ENCODE measurements at places on chromosomes 12 and 14. TPM values are rescaled to one million over a fixed set of nuclear protein-coding genes. Genes with fewer than 3 reads are reported as not detected.
A peak's percentile ranks its signal among the peaks of the same experiment; 100 is the strongest.

TCHP gene
- 14.6 TPM for polyA plus RNA-seq

SERPINA9 gene
- polyA plus RNA-seq: not detected

LYZ gene
- 122 TPM for polyA plus RNA-seq

DNA sequence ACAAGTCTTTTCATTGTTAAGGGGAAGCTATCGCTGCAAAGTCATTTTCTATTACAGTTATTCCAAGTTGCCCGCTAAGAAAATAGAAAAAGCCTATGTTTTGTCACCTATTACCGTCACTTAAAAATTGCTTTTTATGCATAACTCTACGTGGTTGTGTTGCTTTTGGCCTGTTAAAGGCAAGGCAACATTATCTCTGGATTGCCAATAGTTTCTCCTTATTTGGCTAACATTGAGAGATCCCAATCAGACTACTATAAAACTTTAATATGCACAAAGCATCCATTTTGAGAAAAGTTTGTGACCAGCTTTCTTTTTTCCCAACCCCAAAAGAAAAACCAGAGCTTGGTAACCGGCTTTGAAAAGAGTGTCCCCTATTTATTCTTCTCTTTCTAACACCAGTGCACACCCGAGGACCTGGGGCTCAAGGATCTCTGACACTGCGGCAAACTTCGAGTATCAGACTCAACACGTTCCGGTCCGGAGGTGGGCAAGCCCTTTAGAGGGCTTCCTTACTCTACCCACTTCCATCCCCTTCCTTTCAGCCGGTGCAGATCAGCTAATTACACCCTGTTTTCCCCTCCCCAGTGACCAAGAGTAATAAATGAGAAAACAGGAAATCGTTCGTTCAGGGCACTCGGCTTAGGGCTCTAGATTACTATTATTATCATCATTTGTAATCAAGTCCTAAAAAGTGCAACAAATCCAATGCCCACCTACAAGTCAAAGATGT, 1.2 kb downstream of the PPP1R12A start:
- no peaks in the 10 kb centered on the region for H3K27me3 ChIP-seq
- H3K4me3 ChIP-seq: peak overlapping the region; percentile 46
- peak overlapping the region; percentile 96 for H3K27ac ChIP-seq
- no peak for DNase-seq
- H3K36me3 ChIP-seq: no peaks in the 10 kb centered on the region

DNA sequence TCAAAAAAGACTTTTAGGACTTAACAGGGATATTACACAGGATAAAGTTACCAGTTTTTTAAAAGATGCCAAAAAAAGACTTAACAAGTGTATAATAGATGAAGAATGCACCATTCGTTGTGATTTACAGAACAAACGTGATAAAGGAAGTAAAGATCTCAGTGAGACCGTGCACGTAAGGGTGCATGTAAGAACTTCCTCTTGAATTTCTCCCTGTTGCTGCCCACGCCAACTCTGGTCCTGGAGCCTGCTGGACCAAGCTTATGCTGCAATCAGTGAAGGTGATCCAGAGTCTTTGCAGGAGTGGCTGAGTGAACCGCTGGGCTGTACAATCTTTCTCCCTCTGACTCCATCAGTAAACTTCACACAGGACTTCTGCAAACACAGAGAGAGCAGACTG, 593.7 kb downstream of the TMEM121 start:
- no peak overlapping the region for H3K4me3 ChIP-seq
- H3K36me3 ChIP-seq: no peaks in the 10 kb centered on the region
- H3K4me1 ChIP-seq: no peaks in the 10 kb centered on the region
- no peak for DNase-seq
- H3K27ac ChIP-seq: no peak overlapping the region

GRCh38 chr12:78315028-78315427, 484.3 kb downstream of the NAV3 start:
- no peaks in the 10 kb centered on the region for H3K36me3 ChIP-seq
- H3K4me3 ChIP-seq: no peak overlapping the region
- no peak for DNase-seq
- H3K27me3 ChIP-seq: no peaks in the 10 kb centered on the region
- H3K4me1 ChIP-seq: no peaks in the 10 kb centered on the region

DNA sequence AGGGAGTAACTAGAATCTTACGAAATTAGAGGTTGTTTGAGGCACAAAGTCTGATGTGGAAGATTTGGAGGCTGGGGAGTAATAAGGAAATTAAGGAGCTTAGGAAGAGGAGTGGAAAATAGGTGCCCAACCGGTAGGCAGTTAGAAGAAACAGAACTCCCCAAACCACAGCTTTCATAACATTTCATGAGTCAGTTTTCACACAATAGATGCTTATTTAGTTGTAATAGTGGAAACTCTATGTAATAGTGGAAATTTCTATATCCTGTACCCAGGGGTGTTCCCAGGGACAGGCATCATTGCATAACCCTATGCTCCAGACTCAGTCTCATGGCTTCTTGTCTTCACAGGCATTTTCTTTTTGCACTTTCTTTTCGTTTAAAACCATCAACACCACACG, 8.3 kb downstream of the C3AR1 start:
- no peak overlapping the region for H3K4me3 ChIP-seq
- H3K36me3 ChIP-seq: peaks cover 7% of the 10 kb centered on the region
- H3K27me3 ChIP-seq: no peaks in the 10 kb centered on the region
- H3K27ac ChIP-seq: no peak overlapping the region

DNA sequence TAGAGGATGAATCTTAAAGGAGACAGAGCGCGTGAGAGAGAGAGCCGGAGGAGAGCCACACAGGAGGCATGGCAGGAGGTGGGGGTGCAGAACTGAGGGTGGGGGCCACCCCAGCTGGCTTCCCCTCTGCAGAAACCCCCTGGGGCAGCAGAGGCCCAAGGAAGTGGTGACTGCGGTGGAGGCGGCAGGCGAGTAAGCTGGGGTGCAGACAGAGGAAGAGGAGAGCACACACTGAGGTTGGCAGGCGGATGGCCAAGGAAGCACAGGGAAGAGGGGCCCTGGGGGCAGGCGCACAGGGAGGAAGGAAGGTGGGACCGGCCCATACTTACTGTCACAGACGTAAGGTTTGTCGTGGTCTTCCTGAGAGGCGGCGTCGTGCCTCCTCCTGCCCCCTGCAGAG, 179.8 kb downstream of the DPF3 start:
- no peaks in the 10 kb centered on the region for H3K36me3 ChIP-seq
- no peaks in the 10 kb centered on the region for H3K4me1 ChIP-seq
- no peak overlapping the region for H3K4me3 ChIP-seq
- H3K27ac ChIP-seq: no peak overlapping the region
- no peaks in the 10 kb centered on the region for H3K27me3 ChIP-seq

DNA sequence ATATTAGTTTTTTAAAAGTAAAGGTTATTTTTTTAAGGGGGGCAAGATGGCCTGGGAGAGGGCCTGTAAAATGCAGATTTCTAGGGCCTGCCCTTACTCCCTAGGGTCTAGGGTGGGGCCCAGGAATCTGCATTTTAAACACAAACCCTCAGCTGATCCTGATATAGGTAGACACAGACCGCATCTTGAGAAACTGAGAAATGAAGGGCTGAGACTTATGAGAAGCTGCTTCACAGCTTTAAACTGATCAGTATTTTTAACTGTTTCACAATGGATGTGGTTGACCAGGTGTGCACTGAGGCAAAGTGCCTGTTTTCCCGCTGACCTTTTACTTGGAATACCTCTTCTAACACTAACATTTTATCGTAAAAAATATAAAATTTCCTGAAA, 84.0 kb downstream of the CCDC88C start:
- no peak overlapping the region for H3K4me3 ChIP-seq
- H3K27ac ChIP-seq: no peak overlapping the region
- no peaks in the 10 kb centered on the region for H3K4me1 ChIP-seq
- H3K36me3 ChIP-seq: no peaks in the 10 kb centered on the region
- no peaks in the 10 kb centered on the region for H3K27me3 ChIP-seq
- no peak for DNase-seq

IFI27 gene
- polyA plus RNA-seq: 42.4 TPM

- H3K27ac ChIP-seq: no peak overlapping the region
- H3K36me3 ChIP-seq: no peaks in the 10 kb centered on the region
- no peaks in the 10 kb centered on the region for H3K4me1 ChIP-seq
- no peaks in the 10 kb centered on the region for H3K27me3 ChIP-seq
Observed at GRCh38 chr12:5588591-5588990, 156.7 kb downstream of the NTF3 start.

PAN2 gene
- 73.2 TPM for polyA plus RNA-seq

GRCh38 chr12:110683888-110684287, 5.0 kb downstream of the HVCN1 start:
- H3K27me3 ChIP-seq: no peaks in the 10 kb centered on the region
- no peak for DNase-seq

POU6F1 gene
- 30.1 TPM for polyA plus RNA-seq

GRCh38 chr12:75754141-75754540, 242.7 kb upstream of the KRR1 start:
- H3K27me3 ChIP-seq: no peaks in the 10 kb centered on the region
- no peak overlapping the region for H3K27ac ChIP-seq
- no peaks in the 10 kb centered on the region for H3K4me1 ChIP-seq
- no peak for DNase-seq

- H3K4me3 ChIP-seq: no peak overlapping the region
- no peak for DNase-seq
- no peaks in the 10 kb centered on the region for H3K36me3 ChIP-seq
- no peaks in the 10 kb centered on the region for H3K27me3 ChIP-seq
- peaks cover 4% of the 10 kb centered on the region for H3K4me1 ChIP-seq
Observed at GRCh38 chr12:93684716-93685115, 7.5 kb downstream of the CRADD start.

- no peaks in the 10 kb centered on the region for H3K36me3 ChIP-seq
- no peak overlapping the region for H3K27ac ChIP-seq
- H3K4me1 ChIP-seq: no peaks in the 10 kb centered on the region
- H3K4me3 ChIP-seq: no peak overlapping the region
Observed at GRCh38 chr12:66829660-66830325, 150.9 kb upstream of the GRIP1 start.

DNA sequence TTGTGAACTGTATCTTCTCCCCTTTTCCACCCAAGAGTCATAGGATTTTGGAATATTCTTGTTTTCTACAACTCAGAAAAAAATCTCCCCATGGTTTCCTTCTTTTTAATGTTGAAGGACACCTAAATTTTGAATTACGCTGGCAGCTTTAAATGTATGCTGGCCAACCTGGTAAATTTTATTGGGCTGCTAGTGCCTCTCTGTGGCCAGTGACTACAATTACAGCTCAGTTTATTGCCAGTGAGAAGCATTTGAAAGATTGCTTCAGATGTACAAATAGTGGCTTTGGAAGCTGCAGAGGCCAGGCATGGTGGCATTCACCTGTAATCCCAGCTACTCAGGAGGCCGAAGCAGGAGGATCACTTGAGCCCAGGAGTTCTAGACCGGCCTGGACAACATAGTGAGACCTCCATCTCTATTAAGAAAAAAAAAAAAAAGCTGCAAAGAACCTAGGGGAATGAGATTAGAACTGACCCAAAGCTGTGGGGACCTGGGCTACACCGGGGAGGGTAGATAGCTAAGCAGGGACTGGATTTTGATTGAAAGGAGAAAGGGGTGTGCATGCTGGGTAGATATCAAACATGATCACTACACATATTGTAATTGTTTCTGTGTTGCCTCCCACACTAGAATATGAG, 7.6 kb upstream of the RAB21 start:
- no peaks in the 10 kb centered on the region for H3K36me3 ChIP-seq
- DNase-seq: no peak
- H3K4me3 ChIP-seq: no peak overlapping the region
- no peak overlapping the region for H3K27ac ChIP-seq
- no peaks in the 10 kb centered on the region for H3K27me3 ChIP-seq
- H3K4me1 ChIP-seq: no peaks in the 10 kb centered on the region
